ENCODE measurements at places on chromosomes 1 and 21.

DNA sequence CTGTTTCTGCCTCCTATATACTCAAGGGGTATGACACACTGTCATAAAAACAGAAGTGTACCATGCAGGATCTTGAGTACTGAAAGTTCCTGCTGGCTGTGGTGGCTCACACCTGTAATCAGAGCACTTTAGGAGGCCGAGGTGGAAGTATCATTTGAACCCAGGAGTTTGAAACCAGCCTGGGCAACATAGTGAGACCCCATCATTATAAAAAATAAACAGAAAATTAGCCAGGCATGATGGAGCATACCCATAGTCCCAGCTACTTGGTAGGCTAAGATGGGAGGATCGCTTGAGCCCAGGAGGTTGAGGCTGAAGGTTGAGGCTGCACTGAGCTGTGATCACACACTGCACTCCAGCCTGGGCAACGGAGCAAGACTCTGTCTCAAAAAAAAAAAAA, 20.1 kb downstream of the ERI3 start:
- no peak for DNase-seq

DNA sequence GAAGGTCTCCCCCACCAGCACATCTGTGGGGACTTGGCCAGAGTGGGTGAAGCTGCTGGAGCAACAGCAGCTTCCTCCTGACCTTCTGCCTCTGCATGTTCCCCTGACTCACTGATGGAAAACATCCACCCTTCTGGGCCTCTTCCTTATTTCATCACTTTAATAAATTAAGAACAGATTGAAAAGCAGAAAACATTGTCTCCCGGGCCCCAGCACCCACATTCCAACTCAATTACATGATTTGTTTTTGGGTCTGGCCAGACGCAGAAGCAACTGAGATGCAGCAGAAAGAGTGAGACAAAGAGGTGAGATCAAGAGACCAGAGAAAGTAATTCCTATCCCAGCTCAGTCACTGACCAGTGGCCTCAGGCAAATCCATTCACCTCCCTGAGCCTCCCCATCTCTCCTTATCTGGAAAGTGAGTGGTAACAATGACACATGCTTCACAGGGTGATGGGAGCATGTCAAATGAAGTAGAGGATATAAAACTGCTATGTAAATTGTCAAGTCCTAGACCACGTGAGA, 157.1 kb downstream of the ELAVL4 start:
- DNase-seq = no peak

DNA sequence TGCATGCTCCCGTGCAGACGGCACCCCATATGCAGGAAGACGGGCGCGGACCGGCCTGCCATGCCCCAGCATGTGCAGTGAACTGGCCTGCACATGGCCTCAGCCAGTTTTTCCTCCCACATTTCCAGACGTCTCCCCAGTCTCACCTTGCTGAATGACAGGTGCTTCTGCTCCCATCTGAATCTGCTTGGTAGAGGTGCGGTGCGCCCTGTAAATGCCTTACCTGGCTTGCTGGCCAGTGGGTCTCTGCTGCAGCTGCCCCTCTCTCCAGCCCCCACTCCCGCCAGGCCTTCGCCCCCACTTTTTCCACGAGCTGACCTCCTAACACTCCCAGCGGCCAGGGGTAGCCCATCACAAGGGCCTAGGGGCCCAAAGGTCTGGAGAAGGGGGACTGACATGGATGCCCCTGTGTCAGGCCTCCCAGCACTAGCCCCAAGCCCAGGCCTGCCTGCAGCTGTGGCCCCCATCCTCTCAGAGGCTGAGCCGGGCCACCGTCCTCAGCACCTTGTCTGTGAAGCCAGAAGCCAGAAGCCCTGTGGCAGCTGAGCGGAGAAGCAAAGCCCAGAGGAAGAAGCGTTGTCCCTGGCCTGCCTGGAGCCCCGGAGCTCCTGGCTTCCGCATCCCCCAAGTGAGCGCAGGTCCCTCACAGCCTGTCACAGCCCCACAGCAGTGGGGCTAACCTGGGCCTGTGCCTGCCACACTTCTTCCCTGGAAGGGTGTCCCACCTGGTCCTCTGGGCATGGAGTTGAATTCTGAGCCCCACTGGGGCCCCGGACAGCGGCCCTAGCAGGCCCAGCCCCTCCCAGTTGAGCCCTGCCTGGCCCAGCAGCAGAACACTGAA, 3.7 kb upstream of the SLC19A1 start:
- DNase-seq = no peak

- no peak for DNase-seq
These were observed 15.7 kb downstream of the TM2D1 start for GRCh38 chr1:61708953-61709907.

DNA sequence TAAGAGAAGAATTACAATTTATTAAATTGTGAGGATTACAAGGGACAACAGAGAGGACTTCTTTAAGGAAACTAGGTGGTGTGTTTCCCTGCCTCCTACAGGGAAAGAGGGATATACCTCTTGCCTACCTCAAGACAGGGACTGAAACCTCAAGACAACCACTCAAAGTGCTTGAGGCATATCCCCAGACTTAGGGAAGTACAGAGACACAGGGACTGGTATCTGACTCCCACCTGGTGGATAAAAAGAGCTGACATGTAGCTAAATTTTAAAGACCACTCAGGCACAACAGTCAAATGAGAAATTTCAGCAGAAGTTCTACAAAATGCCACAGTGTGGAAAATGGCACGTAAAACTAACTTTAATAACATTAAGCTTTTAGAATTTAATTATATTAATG, 21.3 kb downstream of the DENND2C start:
- no peak for DNase-seq

- no peak for DNase-seq
These were observed 12.9 kb upstream of the IL19 start for GRCh38 chr1:206757524-206758266.

- DNase-seq = no peak
These were observed 6.0 kb downstream of the S100B start for GRCh38 chr21:46598581-46599572.

- DNase-seq = no peak
These were observed 123.8 kb upstream of the CHRM3 start for GRCh38 chr1:239262538-239262937.

- DNase-seq = no peak
These were observed 23.9 kb downstream of the CITED4 start for GRCh38 chr1:40838045-40838979.

GRCh38 chr1:199687321-199687720, 340.2 kb upstream of the NR5A2 start:
- DNase-seq = no peak

- DNase-seq = no peak
These were observed 60.5 kb downstream of the SPATA46 start for GRCh38 chr1:162316187-162316586.

DNA sequence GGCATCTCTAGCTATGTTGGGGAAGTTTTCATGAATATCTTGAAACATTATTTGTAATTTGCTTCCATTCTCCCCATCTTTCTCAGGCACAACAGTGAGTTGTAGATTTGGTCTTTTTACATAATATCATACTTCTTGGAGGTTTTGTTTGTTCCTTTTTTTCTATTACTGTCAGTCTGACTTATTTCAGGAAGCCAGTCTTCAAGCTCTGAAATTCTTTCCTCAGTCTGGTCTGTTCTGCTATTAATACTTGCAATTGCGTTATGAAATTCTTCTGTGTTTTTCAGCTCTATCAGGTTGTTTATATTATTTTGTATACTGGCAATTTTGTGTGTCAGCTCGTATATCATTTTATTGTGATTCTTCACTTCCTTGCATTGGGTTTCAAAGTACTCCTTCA, 424.6 kb upstream of the PTBP2 start:
- DNase-seq = no peak

DNA sequence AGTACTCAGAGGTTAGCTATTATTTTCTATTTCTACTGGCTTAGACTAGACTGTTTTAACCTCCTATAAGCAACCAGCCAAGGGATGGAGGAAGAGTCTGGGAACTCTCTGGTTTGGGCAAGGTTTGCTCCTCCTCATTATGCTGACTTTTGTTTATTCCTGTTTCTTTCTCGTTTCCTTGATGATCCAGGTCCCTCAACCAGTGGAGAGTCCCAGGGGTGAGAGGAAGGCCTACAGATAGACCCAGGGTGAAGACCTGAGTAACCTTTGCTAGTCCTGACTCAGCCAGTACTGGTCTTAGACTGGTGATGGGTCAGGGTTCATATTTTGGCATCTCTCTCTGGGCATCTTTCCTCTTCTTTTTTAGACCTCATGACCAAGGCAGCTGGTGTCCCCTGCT, 5.4 kb downstream of the TUFT1 start:
- no peak for DNase-seq

DNA sequence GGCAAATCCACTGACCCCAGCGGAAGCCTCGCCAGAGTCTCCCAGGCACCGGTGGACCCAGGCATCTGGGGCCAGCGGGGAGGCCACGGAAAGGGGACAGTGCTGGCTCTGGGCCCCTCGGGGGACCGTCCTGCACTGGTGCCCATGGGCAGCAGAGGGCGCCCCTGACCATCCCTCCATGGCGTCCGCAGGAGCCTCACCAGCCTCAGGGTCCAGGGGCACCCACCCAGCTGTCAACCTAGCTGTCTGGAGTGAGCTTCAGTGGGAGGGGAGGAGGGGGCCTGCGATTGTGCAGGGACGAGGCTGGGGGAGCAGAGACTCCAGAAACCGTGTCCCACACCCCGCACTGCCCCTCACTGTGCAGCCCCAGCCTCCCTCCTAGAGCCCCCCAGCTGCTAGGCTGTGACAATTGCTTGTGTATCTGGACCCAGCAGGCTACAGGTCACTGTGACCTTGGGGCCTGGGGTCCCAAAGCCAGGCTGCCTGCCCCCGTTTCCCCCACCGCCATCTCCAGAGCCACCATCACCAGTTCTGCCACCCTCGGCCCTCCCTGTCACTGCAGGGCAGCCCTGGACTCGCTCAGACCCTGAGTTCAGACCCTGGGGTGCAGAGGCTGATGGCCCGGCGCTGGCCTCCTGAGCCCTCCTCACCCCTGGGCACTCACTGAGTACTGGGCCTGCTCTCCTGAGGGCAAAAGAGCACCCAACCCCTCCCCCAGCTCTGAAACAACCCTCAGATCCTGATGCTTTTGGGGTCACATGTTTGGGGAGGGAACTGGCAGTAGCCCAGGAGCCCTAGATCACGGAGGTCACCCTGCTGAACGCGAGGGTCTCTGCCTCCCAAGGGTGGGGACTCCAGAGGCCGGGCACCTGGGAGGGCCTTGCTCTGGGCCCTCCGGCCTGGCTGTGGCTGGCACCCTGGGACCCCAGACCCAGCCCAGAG, 10.6 kb upstream of the COL6A1 start:
- no peak for DNase-seq

DNA sequence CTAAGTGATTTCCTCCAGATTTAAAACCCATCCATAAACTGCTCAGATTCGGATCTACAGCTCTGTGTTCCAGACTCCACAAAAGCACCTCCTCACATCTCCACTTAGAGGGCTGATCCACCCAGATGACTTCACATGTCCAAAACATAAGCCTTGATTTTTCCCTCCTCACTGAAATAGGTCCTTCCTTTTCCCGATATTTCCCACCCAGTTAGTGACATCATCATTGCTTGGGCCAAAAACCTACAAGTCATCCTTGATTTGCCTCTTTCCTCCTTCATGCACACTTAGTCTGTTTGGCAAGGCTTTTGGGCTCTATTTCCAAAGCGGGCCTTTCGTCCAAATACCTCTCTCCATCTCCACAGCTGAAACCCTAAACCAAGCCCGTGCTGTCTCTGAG, 32.3 kb downstream of the CCDC185 start:
- DNase-seq = no peak

DNA sequence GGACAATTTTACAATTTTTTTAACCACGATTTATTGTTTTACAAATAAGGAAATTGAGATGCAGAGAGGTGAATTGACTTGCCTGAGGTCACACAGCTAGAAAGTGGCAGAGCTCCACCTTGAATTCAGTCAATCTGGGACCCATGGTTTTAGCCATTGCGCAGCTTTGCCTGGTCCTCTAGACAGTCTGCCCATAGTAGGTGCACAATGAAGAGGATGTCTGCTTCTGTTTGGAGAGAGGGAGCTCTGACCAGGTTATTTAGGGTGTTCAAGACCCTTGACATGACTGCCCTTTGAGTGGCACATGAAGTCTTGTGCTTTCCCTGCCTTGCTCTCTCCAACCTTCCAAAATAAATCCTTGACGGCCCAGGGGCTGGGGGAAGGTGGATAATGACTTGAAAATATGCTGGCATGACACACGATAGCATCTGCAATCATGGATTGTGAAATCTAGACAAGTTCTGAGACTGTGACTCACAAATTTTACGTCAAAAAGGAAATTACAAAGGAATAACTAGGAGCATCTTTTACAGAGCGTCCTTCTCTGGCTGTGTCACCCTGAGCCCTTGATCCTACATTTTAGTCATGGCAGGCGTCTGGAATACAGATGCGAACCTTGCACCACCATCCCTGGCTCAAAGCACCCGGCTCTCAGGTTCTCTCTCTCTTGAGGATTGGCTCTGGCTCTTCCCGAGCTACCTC, 26.2 kb upstream of the ID3 start:
- DNase-seq = no peak

- DNase-seq = no peak
These were observed 548 bp downstream of the KCNN3 start for GRCh38 chr1:154869351-154870114.

GRCh38 chr1:248783367-248783766, 27.8 kb upstream of the LYPD8 start:
- no peak for DNase-seq
